Mammary epithelial cell (primary cell): ENCODE measurements at places on chromosomes 2 and 18. TPM values are rescaled to one million over a fixed set of nuclear protein-coding genes. Genes with fewer than 3 reads are reported as not detected.

GRCh38 chr18:3924455-3924854 lies 474.5 kb downstream of the TGIF1 start:
- no peak for DNase-seq

- no peak for DNase-seq
These were observed 70.3 kb downstream of the LNPK start for GRCh38 chr2:175931805-175932204.

CBLN2 gene
- not detected for total RNA-seq

- no peak for DNase-seq
These were observed 127.9 kb downstream of the EVA1A start for GRCh38 chr2:75432761-75433361.

- DNase-seq, result no peak
These were observed 34.8 kb downstream of the COL5A2 start for GRCh38 chr2:189144700-189145211.

ALPI gene
- not detected in 2 replicates for total RNA-seq

DNA sequence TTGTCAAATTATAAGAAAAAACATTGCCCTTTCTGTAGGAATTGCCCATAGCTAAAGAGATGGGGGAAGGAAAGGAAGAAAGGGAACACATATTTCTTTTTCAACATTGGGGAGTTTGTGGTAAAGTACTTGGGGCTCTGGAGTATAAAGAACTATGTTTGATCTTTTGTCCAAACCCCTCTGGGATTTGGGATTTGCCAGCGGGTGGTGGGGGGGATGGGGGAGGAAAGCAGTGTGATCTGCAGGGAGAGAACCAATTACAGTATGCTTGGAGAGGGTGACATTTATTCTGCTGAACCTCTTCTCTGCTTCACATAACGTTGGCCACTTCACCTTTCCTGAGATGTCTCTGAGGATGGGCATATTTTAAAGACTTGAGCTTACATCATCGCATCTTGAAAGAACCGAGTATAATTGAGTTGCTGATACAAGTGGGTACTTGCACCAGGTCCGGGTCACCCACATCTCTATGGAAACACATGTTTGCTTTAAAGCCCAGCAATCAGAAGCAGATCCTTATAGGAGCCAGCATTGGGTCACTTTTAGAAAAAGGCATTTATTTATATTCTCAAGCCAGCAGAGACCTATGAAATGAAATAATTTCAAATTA lies 73.1 kb downstream of the SPATS2L start:
- DNase-seq, result peak; percentile 64

GRCh38 chr18:64180171-64180570 lies 31.3 kb upstream of the LINC00305 start:
- DNase-seq, result no peak

RNU2-63P gene
- total RNA-seq, result 94.5 TPM

GRCh38 chr2:58601017-58601416 lies 359.9 kb upstream of the FANCL start:
- peak; percentile 84 for DNase-seq

DAW1 gene
- under 0.01 TPM for total RNA-seq

DNA sequence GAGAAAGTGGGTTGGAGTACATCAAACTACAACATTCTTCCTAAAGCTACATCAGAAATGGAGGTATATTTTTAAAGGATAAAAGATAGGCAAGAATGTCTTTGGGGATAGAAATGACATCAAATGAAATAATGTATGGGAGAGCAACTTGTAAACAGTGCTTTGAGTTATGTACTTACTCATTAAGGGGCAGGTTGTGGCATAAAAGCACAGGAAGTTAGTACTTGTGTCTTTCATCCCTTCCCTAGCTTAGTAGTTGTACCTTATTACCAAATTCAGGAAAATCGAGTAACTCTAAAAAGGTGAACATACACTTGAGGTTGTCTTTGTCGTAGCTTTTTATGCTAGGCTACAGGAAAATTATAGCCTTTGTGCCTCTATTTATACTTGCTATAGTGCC lies 28.9 kb downstream of the PPP1CB start:
- DNase-seq, result peak; percentile 23

CLEC4F gene
- not detected for total RNA-seq

- DNase-seq, result no peak
These were observed 53.1 kb downstream of the PMS1 start for GRCh38 chr2:189837326-189837725.

DNA sequence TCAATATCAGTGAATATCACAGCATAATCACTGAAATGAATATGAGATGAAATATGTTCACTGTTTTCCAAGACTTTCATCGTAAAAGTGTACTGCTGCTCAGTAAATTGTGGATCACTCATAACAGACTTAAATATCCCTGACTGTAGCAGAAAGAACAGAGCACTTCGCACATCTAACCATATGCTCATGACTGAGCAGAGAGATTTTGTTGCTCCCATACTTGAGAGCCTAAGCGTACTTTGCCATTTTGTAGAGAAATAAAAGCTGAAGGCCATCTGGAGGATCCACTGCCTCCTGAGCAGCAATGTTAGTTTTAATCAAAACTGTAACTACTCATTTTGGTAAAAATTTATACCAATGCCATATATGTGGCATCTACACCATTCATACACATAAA lies 243.5 kb downstream of the STK39 start:
- no peak for DNase-seq

GRCh38 chr2:171406044-171406443 lies 27.7 kb downstream of the METTL8 start:
- no peak for DNase-seq

KCNJ13 gene
- total RNA-seq, result under 0.01 TPM

DNA sequence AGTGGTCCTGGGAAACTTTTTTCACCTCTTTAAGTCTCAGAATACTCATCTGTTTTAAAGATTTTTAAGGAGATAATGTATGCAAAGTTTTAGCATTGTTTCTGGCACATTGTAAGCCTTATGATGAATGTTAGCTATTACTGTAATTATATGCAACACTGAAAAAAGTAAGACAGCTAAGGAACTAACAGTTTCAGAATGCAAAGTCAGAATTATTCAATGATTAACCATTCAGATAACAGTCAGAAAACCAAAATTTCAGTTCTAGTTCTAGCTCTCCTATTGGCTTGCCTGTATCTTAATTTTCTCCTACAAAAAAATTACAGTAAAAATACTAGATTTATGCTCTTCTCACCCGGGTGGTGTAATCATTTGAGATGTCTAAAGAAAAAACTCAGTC lies 101.1 kb downstream of the SLC4A10 start:
- DNase-seq, result no peak

GLI2 gene
- not detected in 2 replicates for total RNA-seq

CGREF1 gene
- total RNA-seq, result 6.8 TPM

DNA sequence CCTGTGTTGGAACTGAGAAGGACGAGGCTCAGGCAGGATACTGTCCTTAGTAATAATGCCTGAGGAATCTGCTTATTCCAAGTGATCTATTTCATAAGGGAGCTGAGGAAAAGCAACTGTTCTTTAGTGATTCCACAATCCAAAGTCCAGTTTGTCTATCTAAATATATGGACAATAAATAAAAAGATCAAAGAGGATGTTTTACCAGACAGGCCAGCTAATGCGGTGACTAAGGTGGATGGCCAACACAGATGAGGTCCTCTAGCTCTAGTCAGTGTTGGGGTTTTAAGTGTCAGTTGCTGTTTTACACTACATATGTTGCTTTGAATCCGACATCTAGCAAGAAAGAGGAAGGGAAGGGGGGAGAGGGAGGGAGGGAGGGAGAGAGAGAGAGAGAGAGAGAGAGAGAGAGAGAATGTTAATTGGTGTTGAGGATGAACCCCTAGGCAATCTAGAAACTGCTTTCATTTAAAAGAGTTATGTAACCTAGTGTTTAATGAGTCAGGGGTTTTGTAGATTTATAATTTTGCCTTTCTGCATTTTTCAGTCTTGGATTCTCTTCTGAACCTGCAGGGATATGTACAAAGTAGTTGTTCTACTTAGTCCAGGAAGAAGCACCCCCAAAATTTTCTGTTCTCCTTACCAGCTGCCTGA lies 27.0 kb upstream of the SCN1A start:
- no peak for DNase-seq

GRCh38 chr18:33369711-33370449 lies 70.6 kb downstream of the CCDC178 start:
- DNase-seq, result peak; percentile 5

UGGT1 gene
- 66.2 TPM for total RNA-seq

- DNase-seq, result no peak
These were observed 91.9 kb upstream of the CXCR4 start for GRCh38 chr2:136209561-136210454.

- DNase-seq, result peak; percentile 47
These were observed 159.0 kb downstream of the NUP35 start for GRCh38 chr2:183283209-183283608.

- no peak for DNase-seq
These were observed 40.0 kb upstream of the FRZB start for GRCh38 chr2:182906454-182906853.

- no peak for DNase-seq
These were observed 1212.1 kb upstream of the ACVR2A start for GRCh38 chr2:146632707-146633106.

GREB1 gene
- total RNA-seq, result 1.9 and 2.1 TPM in 2 replicates

DNA sequence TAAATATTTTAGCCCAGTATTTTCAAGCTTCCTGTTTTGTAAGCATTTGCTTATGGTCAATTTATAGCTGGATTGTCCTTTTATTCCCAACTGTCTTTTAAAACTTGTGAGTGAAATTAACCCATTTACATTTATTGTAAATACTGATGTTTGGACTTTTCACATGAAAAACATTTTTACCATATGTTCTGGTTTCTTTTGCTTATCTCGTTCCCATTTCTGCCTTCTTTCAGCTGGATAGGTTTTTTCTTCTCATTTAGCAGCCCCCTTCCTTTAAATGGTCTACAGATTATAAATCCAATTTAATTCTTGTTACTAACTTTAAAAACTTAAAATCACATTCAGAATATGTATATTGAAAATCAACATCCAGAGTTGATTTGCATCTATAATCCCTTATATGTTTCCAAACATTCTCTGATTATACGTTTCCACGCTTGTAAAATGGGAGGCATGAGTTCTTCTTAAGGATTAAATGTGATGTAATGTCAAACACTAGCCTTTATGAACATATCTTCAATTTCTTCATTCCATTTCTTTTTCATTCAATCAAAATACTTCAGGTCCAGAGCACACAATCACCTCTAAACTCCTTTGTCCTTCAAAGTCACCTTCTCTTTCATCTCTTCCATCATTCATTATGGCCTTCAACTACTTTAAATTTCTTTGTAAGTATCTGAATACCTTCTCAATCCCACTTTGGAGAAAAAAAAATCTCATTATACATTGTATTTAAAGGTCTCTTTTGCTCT lies 1.1 kb upstream of the KDM3A start:
- no peak for DNase-seq

GRCh38 chr18:27712066-27712465 lies 464.9 kb downstream of the CDH2 start:
- no peak for DNase-seq

DNA sequence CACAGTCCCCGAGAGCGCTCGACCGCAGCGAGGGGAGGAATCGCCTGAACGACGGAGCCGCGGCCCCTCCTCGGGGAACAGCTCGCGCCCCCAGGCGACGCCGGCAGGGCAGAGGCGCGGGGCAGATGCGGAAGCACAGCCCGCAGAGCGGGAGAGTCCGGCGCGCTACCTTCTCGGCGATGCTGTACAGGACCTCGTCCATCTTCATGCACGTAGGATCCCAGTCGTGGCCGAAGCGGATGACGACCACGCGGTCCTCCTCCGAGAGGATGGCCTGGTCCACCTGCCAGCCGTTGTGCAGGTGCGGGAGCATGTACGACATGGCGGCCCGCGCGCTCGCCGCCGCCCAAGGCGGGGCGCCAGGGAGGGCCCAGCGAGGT lies 302 bp downstream of the TXNL4A start:
- peak; percentile 61 for DNase-seq

GRCh38 chr2:60526623-60527022 lies 26.8 kb downstream of the BCL11A start:
- no peak for DNase-seq

- DNase-seq, result peak; percentile 52
These were observed 78.6 kb downstream of the SATB2 start for GRCh38 chr2:199378948-199379650.

DNA sequence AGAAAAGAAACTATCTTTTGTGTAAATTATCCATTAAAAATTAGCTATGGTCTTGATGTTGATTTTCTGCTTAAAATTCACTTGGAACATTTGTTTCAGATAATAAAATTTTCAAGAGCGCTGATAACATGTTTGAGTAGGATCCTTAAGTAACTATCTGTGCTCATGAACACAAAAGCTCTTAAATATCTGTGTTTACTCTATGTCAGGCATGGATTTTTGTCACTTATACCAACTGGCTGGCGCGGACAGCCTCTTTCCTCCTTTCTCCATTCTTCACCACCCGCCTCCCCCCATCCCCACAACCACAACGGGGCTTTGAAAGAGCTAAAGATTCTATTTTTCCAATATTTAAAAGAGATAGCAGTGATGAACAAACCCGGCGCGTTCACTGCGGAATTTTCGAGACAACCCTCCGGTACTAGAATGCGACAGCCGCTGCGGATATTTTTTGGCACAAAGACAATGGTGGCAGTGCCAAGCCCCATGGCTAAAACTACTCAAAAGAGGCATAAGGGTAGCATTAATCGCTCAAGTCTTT lies 181.5 kb downstream of the TCF4 start:
- DNase-seq, result no peak

PID1 gene
- 0.52 and 0.53 TPM in 2 replicates for total RNA-seq

DNA sequence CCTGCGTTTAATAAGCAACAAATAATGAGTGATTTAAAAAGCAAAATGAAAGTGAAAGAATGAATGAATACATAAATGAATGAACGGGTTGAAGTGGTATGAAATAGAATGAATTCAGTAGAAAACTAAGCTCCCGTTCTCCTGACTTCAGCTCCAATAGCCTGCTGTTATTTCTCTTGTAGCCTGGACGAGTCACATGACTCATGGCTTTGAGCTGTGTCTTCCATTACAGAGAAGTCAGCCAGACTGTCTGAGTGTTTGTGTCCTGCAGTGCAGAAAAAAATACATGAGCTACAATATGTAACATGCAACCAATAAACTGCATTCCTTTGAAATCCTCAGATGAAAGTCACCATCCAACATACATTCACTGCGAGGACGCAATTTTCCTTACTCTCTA lies 21.2 kb downstream of the SCG2 start:
- no peak for DNase-seq

CMPK2 gene
- total RNA-seq, result 0.50 TPM
